ENCODE measurements at places on chromosomes 13 and 19. TPM values are rescaled to one million over a fixed set of nuclear protein-coding genes. Genes with fewer than 3 reads are reported as not detected.

Gene ZNF540
- total RNA-seq: 7.7 TPM

Gene LSR
- 3.2 TPM for total RNA-seq

Gene NAPSA
- total RNA-seq: 0.55 TPM

Gene CYP4F2
- total RNA-seq: not detected

Gene FAM98C
- total RNA-seq: 18.2 TPM

Gene KCNN4
- 1.2 TPM for total RNA-seq

Gene ZIK1
- 4.8 TPM for total RNA-seq

Gene PAK4
- total RNA-seq: 11.2 TPM

Gene CGB8
- total RNA-seq: not detected

Gene ZNF415
- 13.8 TPM for total RNA-seq

Gene ZNF560
- total RNA-seq: not detected

Gene SHC2
- total RNA-seq: 21.9 TPM

Gene ERFL
- not detected for total RNA-seq

Gene STOML3
- not detected for total RNA-seq

Gene DCT
- 0.36 TPM for total RNA-seq

Gene ARGLU1
- 88.1 TPM for total RNA-seq

Gene ERVK3-1
- 46.3 TPM for total RNA-seq

Gene SYDE1
- 39.9 TPM for total RNA-seq

Gene SSC5D
- 18.9 TPM for total RNA-seq

Gene RNF225
- not detected for total RNA-seq

Gene ZGLP1
- total RNA-seq: 4.3 TPM

Gene TNFSF9
- 0.36 TPM for total RNA-seq

Gene VPS36
- total RNA-seq: 73.4 TPM

Gene COX6B1
- 780 TPM for total RNA-seq

Gene VAV1
- total RNA-seq: 3.0 TPM

Gene KLK10
- total RNA-seq: 0.82 TPM

Gene PRODH2
- total RNA-seq: not detected

Gene OR10H1
- total RNA-seq: not detected

Gene CGB5
- not detected for total RNA-seq

Gene FAM124A
- total RNA-seq: 15.0 TPM

Gene TRIP10
- 73.1 TPM for total RNA-seq

Gene TEX101
- not detected for total RNA-seq

Gene ZNF575
- not detected for total RNA-seq

Gene ZNF135
- 8.6 TPM for total RNA-seq

Gene ADM5
- total RNA-seq: 1.4 TPM

Gene MARK4
- total RNA-seq: 39.9 TPM

Gene ZNF573
- 7.5 TPM for total RNA-seq

Gene TGDS
- total RNA-seq: 12.0 TPM

Gene RXFP2
- total RNA-seq: not detected

Gene ATP8B3
- total RNA-seq: under 0.01 TPM

Gene JUNB
- 834 TPM for total RNA-seq

Gene DHDH
- not detected for total RNA-seq

Gene IFNL3
- not detected for total RNA-seq

Gene CADM4
- 19.9 TPM for total RNA-seq

Gene ATP1A3
- total RNA-seq: 1.6 TPM

Gene ZSCAN4
- total RNA-seq: not detected

Gene GRK1
- 0.28 TPM for total RNA-seq

Gene GJB2
- 0.49 TPM for total RNA-seq

Gene SMIM24
- not detected for total RNA-seq

Gene MYPOP
- 6.1 TPM for total RNA-seq

Gene MYO16
- 0.28 TPM for total RNA-seq

Gene CD79A
- not detected for total RNA-seq

Gene MATK
- 1.8 TPM for total RNA-seq

Gene EXOC3L2
- total RNA-seq: 0.33 TPM

Gene FPR3
- 1.6 TPM for total RNA-seq

Gene ZFP14
- total RNA-seq: 8.9 TPM
